Gastroesophageal sphincter (tissue), 4 donors: ENCODE measurements at places on chromosomes 16 and 17. TPM values are rescaled to one million over a fixed set of nuclear protein-coding genes. Genes with fewer than 3 reads are reported as not detected.

GRCh38 chr16:57735755-57736418, at the start of gene KATNB1:
KATNB1 (plus strand) TSS chr16:57735770; CDS start chr16:57737244, 1,474 bp downstream.
- ATAC-seq: peak; percentile 23

Gene MT1E
- total RNA-seq: 194 TPM

DNA sequence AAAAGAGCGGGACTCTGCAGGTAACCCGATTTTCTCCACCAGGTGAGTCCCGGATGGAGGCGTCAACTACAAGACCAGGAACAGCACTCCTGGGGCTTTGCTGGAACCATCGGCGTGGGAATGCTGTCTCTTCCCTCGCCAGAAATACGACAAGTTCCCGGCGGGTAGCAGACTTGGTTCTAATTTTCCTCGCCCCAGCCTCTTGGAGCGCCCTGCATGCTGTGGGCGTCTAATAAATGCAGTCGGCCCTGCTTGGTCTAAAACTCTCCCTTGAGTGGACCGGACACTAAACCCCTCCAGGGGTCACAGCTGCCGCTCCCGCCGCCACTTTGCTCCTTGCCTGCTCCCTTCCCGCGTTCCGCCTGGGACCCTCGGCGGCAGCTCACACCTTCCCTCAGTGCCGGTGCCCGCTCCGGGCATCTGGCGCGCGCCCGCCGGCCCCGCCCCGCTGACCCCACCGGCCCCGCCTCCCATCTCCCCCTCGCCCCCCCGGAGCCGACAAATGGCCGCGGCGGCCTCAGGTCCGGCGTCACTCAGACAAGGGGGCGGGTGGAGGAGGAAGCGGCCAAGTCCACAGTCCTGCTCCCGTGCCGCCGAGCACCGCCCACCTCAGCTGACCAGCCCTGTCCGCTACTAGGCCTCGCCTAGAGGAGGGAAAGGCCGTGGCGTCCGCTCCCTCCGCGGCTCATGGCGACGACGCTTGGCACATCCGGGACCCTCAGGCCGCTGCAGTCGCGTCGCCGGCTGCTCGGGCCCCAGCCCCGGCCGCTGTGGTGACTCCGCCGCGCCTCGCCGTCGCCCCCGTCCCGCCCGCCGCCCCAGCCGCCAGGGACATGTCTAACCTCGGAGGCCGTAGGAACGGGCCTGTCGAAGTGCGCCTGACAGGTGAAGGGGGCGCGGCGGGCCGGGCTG, 65.8 kb downstream of the KPNA2 start:
- peak; percentile 100 for ATAC-seq

GRCh38 chr16:9053006-9053601, 38.3 kb upstream of the HAPSTR1 start:
- no peak for ATAC-seq

Gene ENPP7
- total RNA-seq: not detected

Gene PYDC1
- not detected for total RNA-seq

Gene WNT3
- total RNA-seq: 0.62 TPM

GRCh38 chr17:75006653-75007052, 5.8 kb upstream of the MRPL58 start:
- no peak for ATAC-seq

DNA sequence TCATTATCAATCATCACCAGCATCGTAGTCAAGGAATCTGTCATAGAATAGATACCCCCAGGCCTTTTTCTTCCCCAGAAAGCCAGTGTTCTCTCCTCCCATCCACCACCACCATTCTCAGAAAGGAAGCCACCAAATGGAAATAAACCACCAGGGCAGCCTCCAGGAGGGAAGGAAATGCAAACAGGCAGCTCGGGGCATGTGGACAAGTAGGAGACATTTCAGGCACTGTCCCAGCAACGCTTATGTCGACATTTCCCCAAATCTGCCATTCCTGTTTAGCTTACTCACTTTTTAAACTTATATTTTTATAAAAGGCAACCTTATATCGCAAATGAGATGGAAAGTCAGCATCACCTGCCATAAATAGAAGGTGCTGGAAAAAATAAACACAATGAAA, 15.8 kb downstream of the EMP2 start:
- ATAC-seq: no peak

DNA sequence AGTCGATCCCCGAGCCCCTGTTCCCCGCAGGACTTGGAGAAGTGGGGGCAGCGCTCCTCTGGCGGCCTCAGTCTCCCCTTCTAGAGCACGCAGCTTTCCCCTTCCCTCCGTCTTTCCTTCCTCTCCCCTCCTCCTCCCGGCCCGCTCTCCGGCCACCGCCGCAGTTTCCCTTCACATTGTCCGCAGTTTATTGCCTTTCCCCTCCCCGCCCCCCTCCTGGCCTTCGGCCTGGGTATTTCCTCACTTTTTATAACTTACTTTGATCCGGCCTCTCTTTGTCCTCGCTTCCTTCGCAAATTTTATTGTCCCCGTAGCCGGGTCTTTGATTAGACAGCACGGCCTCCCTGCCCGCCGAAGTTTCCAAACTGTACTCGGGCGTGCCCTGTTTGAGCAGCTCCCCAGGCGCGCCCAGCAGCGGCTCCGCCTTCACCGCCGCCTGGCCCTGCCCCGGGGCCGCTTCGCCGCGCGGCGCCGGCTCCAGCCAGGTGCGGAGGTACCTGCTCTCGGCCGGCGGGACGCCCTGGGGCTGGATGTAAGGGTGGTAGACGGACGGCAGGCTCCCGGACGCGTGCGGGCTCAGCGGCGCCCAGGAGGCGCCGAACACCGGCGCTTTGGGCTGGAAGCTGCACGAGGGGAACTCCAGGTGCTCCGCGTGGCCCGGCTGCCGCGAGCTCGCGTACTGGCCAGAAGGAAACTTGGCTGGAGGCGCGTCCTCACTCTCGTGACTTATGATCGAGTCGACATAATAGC, 488 bp downstream of the HOXB9 start:
- peak; percentile 42 for ATAC-seq

Gene PRAC2
- not detected for total RNA-seq

DNA sequence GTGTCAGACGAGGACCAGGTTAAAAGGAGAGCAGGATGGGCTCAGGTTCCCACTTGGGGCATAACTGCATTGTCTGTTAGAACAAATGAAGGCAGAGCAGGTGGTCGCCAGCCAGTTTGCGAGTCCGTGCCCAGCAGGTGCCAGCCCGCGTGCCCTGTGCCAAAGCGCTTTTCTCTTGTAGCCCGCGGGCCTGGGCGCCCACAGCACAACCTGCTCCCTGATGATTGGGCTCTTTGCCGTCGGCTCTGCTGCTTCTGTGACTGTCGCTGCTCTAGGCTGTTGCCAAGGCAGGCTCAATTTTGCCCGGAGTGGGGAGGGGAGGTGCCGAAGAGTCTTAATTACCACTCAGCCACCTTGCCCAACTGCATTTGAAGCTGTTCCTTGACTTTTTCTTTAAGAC, 21.1 kb downstream of the KNOP1 start:
- no peak for ATAC-seq

Gene SLC12A3
- total RNA-seq: not detected
